Caudate nucleus (tissue), 63 donors: ENCODE measurements at places on chromosomes 7 and 10.

DNA sequence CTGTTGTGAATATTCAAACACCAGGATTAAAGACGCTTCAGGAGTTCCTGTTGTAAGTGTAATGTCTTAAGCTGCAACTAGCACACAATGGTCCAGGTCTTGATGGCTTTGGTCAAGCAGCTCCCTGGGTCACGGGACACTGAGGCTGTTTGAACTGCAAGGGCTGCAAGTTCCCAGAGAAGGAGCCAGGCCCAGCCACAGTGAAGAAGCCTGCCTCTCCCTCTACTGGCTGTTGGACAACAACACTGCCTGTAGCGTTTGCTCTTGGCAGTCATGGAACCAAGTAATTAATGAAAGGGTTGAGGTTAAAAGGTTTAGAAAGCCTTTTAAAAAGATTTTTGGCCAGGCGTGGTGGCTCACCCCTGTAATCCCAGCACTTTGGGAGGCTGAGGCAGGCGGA lies 31.9 kb upstream of the GUSB start:
- DNase-seq = no peak

GRCh38 chr10:85601526-85601925 lies 765.1 kb downstream of the GRID1 start:
- no peak for DNase-seq

DNA sequence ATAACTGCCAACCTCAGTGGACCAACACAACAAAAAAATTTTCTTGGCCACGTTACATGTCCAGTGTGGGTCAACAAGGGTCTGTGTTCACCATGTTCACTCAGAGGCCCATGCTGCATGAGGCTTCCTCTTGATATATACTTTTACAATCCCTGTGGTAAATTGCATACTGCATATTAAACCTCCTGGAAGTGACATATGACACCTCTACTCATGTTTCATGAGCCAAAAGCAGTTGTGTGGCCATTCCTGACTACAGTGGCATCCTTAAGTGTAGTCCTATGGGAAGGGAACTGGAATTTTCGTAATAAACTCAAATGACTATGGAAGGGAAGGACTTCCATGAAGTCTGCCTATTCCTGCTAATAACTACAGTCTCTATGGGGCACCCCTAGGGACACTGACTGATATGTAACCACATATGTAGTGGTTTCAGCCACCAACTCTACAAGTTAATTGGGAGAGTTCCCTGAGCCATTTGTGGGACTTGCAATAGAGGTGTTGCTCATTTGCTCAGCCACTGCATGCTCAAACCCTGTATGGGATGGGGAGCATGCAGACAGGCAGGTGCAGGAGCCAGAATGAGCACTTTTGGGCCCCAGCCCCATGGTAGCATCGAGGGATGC lies 9.7 kb downstream of the DYNC1I1 start:
- no peak for DNase-seq

- no peak for DNase-seq
Measured at GRCh38 chr10:43461950-43462349, 25.0 kb downstream of the ZNF487 start.

- DNase-seq = no peak
Measured at GRCh38 chr7:21318916-21319270, 109.0 kb upstream of the SP4 start.
